Diencephalon (tissue), 1 donor: ENCODE measurements at places on chromosomes 6 and 20. TPM values are rescaled to one million over a fixed set of nuclear protein-coding genes. Genes with fewer than 3 reads are reported as not detected.

The TXLNB gene
- total RNA-seq: 1.2 TPM

The TSBP1 gene
- not detected for total RNA-seq

The PLCB1 gene
- 85.8 TPM for total RNA-seq

The PCK1 gene
- not detected for total RNA-seq

The PRICKLE4 gene
- total RNA-seq: 0.46 TPM

The TBXT gene
- not detected for total RNA-seq

The DEFB116 gene
- not detected for total RNA-seq
